ENCODE measurements at places on chromosomes 12 and 14. TPM values are rescaled to one million over a fixed set of nuclear protein-coding genes. Genes with fewer than 3 reads are reported as not detected.

DNA sequence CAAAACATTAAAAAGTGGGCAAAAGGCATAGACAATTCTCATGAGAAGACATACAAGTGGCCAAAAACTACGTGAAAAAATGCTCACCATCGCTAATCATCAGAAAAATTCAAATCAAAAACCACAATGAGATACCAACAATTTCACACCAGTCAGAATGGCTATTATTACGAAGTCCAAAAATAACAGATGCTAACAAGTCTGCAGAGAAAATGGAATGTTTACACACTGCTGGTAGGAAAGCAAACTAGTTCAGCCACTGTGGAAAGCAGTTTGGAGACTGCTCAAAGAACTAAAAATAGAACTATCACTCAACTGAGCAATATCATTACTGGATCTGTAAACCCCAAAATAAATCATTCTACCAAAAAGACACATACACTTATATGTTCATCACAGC, 76.2 kb downstream of the PRKD1 start:
- no peak for DNase-seq

DNA sequence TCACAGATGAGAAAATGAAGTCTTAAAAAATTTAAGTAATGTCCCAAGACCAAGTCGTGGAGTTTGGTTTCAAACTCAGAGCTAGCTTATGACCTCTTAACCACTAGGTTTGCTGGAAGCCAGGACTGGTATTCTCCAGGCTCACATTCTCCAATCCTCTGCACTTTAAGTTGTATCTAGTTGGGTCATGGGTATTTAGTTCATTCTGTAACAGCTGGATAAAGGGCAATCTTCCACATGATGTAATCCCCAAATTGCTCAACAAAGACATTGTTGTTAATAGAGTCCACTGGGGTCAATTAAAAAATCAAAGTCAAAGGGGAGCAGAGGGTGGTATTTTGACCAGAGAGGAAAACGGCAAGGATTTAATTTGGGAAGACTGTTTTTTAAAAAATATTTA, 17.8 kb upstream of the GAS2L3 start:
- no peak for DNase-seq

TAS2R19 gene
- 0.24 TPM for total RNA-seq

DNA sequence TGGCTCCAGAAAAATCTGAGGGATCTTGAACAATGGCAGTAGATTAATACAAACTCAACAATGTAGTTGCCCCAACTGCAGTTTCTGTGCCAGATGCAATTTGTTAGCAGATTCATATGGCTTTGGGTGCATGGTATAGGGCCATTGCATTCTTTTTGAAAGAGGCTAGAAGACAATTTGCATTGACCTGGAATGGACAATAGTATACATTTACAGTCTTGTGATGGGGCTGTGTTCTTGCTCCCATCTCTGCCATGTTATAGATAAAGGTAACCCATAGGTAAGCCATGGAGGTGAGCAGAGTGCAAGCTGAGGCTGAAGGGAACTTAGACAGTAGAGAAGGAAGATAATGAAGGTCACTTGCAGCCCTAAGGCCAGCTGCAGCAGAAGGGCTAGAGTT, 50.1 kb upstream of the DIO3 start:
- DNase-seq, result no peak

GRCh38 chr12:107402041-107403022, 283.3 kb upstream of the PWP1 start:
- DNase-seq, result peak; percentile 58

GRCh38 chr14:32662211-32662610, 276.5 kb upstream of the NPAS3 start:
- DNase-seq, result peak; percentile 38

DNA sequence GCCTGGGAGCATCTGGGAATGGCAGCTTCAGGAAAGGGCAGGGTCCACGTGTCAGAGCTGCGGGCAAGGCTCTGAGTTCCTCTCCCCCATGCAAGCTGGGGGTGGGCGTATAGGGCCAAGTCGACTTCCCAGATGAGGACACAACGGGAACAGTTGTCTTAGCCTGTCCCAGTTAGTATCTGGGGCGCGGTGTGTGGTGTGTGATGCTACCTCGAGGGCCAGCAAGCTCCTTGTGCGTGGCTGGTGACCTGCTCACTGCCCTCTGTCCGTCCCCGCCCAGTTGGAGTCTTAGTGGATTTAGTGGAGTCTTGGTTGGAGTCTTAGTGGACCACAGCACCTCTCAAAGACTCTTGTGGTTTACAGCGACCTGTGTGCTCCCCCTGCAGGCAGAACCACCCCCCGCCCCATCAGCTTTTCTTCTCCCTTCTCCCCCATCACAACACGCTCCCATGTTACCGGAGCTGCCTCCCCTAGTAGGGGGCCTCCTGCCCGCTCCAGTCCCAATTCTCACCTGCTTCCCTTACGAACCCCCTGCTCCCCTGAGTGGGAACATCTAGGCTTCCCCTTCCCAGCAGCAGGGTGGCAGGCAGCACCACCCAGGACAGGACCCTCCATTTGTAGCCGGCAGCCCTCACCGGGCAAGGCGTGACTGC, 8.7 kb downstream of the ASPG start:
- DNase-seq, result no peak

DNA sequence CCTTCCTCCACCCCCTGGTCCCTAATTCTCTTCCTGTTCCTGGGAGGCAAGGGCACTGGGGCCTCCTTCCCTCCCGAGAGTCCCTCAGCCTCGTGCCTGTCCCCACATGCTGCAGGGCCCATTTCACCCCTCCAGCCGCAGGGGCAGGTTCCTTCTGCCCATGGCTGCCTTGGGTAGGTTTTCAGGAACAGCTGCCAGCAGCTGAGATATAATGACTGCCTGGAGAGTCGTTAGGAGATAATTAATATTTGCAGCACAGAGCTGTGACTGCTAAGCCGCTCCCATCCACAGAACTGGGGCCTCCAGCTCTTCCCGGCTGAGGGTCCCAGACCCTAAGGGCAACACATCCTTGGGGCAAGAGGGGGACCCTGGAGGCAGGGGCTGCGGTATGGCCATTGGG, 211.9 kb upstream of the LHX5 start:
- DNase-seq, result no peak

DNA sequence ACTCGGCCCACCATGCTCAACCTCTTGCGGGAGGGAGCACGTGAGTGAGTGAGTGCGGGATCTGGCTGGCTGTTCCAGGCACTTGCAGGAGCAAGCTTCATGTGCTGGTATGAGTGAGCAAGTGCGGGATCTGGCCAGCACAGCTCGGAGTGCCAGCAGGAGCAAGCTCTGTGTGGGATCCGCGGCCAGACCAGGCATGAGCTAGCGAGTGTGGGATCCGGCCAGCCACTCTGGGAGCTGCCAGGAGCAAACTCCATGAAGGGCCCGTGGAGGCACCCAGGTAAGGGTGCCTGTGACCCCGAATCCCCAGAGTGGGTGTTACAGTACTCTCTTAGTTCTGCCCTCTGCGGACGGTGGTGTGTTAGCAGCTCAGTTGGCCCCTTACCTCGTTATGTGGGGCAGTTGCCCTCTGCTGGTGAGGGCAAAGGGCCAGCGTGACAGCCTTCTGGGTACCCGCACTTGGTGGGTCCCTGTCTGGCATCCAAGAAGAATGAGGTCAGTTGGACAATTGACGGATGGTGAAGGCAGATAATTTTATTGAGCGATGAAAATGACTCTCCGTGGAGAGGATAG, 38.3 kb downstream of the RAD51B start:
- DNase-seq, result no peak

NTF3 gene
- total RNA-seq, result 8.6 TPM

- DNase-seq, result no peak
Measured at GRCh38 chr12:33942172-33942571, 80.1 kb upstream of the ALG10 start.

PAPLN gene
- 1.6 TPM for total RNA-seq

CAPS2 gene
- 3.0 TPM for total RNA-seq

DNA sequence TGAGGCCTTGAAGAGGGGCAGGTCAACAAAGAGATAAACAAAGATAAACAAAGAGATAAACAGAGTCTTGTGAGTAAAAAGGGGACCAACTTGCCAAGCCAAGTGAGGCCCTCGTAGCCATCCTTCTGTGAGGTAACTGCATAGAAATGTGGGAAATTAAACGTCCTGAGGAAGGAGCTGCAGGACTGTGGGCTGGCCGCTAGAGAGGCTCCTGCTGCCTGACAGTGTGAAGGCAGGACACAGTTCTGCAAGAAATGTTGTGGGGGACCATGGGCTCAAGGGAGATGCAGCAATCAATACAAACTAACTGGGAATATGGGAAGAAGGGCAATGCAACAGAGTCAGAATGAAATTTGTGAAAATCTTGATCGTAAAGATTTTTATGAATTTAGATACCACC, 91.9 kb downstream of the SLC8A3 start:
- DNase-seq, result peak; percentile 5

KLHDC1 gene
- total RNA-seq, result 1.5 TPM

GRCh38 chr14:54669721-54670561, 103.0 kb downstream of the SAMD4A start:
- DNase-seq, result peak; percentile 59

RFLNA gene
- 1.7 TPM for total RNA-seq

- no peak for DNase-seq
Measured at GRCh38 chr12:47359310-47360092, 279.7 kb upstream of the AMIGO2 start.

DNA sequence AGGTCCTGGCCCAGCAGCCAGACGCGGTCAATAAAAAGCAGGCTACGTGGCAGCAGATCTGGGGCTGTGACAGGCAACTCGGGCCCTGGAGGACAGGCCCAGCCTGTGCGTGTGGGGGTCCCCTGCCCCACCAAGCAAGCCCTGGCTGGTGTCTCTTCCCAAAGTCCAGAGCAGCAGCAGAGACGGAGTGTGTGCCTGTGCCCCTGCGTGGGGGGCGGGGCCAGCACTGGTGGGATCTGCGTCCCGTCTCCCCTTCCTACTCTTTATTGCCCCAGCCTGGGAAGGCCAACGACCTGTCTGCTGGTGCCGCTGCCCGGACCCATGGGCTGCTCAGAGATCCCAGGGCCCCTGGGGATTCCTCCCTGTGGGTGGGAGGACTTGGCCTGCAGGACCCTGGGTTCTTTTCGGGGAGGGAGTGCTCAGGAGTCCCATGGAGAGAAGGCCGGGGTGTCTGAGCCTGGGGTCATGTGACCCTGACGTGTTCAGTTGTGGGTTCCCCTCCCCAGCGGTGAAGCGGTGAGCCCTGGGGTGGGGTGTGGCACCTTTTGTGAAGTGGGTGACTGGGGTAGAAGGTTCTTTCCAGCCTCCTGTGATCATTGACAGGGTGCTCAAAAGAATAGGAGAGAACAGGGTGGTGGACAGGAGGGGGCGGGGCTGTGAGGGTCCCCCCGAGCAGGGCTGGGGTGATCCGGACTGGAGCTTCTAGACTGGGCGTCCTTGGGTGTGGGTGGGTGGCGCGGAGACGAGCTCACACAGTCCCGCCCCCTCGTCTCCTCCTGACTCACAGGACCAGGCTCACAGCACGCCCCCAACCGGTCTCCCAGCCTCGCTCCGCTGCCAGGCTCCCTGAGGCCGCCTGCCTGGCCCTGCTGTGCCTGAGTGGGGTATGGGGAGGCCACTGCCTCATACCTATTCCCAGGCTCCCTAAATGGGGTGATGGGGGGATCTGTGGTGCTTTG, 22.4 kb downstream of the ASPG start:
- no peak for DNase-seq

GRCh38 chr12:25054076-25054782, 105.3 kb upstream of the BCAT1 start:
- DNase-seq, result no peak

- no peak for DNase-seq
Measured at GRCh38 chr14:24054324-24054641, 2.5 kb downstream of the CARMIL3 start.

All from RPMI7951 (cell line).